ENCODE measurements at places on chromosomes 1 and 21.

DNA sequence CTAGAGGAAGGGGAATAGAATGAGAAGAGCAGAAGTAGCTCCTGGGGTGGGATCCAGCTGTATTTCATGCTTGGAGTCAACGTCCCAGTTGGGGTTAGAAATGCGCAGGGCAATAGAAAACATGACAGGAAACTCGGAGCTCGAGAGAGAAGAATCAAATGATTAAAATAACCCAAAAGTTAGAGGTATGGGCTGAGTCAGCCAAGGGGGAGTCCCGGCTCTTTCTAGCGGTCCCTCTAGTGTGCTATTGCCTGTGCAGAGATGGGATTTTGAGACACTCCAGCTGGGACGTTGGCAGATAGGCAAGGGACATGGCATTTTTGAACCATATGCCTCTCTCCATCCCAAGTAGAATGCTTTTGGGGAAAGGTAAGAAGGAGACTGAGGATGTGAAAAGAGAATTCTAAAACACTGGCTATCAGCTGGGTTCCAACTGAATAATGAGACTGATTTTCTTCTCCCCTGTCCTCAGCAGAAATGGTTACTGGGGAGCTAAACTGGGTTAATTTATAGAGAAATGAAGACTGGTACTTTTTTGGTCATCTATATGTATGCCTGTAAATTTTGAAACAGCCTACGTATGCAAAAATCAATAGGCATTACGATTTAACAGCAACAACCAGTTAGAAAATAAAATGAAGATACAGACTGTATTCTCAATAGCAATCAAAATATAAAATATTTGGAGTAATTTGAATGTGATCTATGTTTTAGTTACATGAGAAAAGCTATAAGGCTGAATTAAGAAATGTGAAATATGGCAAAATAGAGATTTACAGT lies 7.0 kb upstream of the VPS26C start:
- DNase-seq, result no peak

GRCh38 chr21:24023936-24024335 lies 1583.3 kb downstream of the MRPL39 start:
- no peak for DNase-seq

DNA sequence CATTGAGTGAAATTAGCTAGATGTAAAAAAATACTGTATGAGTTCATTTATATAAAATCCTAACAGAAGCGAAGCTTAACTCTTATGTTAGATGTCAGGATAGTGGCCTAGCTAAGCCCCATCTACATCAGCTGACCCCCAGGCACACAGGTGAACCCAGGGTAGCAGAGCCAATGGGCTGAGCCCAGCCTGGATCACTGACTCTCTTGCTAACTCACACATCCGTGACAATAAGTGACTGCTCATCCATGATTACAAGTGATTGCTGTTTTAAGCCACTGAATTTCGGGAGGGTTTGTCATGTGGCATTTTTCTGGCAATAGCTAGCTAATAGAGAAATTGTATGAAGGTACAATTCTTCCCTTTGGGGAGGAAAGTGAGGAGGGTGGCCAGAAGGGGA lies 55.2 kb upstream of the COG2 start:
- DNase-seq, result no peak

- no peak for DNase-seq
These were observed 39.3 kb downstream of the POFUT2 start for GRCh38 chr21:45248301-45248892.

DNA sequence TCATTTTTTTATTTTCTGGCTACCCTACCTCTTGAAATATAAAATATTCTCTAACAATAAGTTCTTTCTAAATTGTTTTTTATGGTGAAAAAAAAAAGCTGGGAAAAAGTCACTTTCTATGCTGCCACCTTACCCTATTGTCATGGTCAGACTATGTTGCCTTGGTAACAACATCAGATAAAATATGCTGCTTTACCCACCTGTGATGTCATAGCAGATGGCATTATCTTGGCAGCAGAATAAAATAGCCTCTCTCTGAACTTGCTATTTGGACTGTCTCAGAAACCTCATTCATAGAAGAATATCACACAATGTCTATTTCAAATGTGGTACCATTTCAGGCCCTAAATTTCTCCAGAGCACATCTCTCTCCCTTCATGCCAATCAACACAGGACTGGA lies 69.6 kb upstream of the SGIP1 start:
- DNase-seq, result no peak

DNA sequence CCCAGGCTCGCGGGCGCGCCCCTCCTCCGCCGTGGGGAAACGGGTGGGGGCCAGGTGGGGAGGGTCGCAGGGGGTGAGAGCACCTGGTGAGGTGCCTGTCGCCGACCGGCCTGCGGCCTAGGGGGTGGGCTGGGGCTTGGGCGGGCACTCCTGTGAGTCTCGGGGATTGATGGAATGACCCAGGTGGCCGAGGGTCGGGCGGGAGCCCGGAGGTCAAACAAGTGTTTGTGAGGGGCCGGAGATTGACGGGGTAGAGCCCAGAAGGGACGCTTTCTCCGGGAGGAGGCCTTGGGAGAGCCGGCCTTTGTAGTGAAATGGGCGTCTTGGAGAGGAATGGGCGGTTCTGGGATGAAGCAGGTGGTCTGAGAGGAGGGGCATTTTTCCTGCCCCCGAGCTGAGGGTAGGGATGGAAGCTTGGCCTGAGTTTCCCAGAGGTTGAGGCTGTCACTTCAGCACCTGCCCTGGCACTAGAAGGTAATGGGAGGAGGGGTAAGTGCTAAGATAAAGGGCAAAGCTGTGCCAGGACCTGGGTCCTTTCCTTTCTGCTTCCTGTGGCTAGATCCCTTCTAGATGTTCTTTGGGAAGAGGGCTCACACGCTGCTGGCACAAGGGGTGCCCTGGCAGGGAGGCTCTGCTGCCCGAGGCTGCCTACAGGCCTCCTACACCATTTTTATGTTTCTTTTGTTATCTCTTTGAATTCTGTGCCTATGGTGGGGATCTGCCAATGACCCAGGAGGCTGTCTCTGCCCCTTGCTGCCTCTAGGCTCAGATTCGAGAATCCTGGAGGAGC lies 56.1 kb downstream of the NDUFS5 start:
- DNase-seq, result no peak

- DNase-seq, result no peak
These were observed 5.9 kb upstream of the GRIK3 start for GRCh38 chr1:37040261-37040660.

GRCh38 chr1:159965263-159965662 lies 11.2 kb upstream of the SLAMF9 start:
- DNase-seq, result no peak

GRCh38 chr1:6454856-6455751 lies 10.9 kb downstream of the TNFRSF25 start:
- DNase-seq, result no peak

- DNase-seq, result no peak
These were observed 167.5 kb downstream of the ZNF281 start for GRCh38 chr1:200242110-200243041.

DNA sequence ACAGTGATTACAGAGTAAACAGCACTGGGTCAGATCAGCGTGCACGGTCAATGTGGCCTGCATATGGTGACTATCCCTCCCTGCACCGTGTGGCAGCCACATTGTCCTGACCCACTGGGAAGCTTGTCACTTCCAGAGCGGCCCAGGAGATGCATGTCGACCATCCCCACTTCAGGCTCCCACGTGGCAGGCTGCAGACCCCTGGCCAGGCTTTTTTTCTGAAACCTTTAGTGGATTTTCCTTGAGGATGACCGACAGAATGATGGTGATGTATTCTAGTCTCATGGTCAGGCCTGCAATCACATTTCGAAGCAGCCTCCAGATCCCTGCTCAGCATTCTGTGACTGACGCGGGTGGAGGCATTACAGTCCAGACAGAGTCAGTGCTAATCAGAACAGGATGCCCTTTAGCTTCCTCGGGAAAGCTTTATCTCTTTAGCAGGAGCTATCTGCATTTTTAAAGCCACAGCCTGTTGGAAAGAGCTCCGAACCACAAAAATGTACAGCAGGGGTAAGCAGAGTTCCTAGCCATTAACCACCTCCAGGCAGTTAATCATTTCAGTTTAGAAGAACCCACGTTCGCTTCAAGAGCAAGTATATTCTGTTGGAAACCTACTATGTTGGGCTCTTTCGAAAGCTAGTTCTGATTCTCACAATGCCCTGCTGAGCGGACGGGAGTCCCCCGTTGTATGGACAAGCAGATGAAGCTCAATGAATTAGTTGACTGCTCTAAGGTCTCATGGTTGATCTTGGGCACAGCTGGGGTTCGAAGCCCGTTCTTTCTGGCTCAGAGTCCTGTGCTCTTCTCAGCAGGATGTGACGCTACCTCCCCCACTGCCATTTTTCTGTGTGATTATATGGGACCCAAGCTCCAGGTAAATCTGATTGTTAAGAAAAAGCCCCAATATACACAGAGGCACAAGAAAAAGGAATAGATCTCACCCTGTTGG lies 56.5 kb downstream of the IRF2BP2 start:
- DNase-seq, result no peak

DNA sequence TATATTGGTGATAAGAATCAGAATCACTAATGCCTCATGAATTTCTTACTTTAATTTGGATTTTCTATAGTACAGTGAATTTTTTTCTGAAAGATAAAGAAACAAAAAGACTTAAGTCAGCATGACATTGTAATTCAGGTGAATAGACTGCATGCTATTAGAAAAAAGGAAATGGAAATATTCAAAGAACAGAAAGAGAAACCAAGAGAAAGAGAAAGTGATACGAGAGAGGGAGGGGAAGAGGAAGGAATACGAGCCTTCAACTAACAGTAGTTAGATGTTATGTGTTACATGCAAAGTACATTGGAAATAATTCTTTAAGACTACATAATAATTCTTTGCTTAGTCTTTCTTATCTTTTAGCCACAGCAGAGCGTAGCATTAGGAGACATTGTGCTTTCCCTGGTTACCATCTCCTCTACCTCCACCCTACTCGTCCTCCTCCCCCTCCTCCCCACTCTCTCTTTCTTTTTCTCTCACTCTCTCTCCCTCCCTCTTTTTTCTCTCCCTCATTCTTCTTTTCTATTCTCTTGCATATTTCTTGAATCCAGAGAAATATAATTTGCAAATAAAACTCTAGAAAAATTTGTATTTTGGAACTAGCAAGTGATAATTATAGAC lies 46.4 kb upstream of the ADGRL4 start:
- no peak for DNase-seq

GRCh38 chr1:67052741-67053534 lies 1.0 kb downstream of the SLC35D1 start:
- DNase-seq, result no peak

GRCh38 chr1:224298346-224299330 lies 31.3 kb downstream of the NVL start:
- no peak for DNase-seq

DNA sequence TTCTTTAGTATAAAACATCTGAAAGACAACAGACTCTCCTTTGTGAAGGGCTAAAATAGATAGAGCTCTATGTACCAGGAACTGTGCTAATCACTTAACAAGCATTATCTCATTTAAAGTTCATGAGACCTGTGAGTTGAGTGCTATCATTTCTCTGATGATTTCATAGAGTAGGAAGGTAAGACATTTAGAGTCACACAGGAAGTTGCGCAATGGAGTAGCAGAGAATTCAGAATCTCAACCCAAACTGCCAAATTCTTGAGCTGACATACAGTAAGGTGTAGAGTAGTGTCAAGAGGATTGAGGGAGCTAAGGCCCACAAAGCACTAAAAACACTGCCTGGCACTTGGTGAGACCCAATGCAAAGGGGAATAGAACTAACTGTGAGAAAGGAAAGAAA lies 384.3 kb downstream of the NTNG1 start:
- DNase-seq, result no peak

- peak; percentile 43 for DNase-seq
These were observed 995 bp upstream of the KIF26B start for GRCh38 chr1:245153552-245154428.

DNA sequence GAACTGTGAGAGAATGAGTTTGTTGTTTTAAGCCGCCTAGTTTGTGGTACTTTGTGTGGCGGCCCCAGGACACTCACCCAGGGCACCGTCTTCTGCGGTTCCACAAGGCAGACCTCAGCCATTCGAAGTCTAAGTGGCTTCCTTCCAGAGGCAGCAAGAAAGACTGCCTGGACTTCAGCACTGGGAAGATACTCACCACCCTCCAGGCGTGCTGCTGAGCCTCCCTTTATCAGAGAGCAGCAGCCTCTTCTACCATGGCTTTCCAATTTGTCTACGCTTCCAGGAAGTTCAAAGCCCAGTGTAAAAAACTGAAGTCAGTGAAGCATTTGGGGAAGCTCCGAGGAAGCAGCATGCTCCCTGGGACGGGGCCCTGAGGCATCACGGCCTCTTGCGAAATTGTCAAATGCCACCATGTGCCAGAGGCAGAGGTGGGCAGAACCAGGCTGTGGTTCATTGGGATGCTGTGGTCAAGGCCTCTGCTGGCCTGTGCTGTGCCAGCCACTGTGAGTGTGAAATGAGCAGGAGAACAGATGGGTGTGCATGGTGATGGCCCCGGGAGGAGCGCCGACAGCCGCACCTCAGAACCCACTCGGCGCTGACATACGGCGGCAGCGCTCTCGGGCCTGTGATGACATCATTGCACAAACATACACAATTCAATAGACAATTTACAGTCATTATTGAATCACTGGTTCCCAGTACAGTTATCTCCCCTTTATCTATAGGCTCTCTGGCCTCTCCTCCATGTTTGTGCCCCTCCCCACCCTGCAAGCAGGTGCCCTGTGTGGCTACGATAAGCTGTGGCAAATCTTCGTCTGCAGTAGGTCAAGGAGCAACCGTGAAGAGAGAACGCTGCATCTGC lies 110.4 kb downstream of the PDE9A start:
- no peak for DNase-seq

GRCh38 chr1:202713110-202713509 lies 2.9 kb upstream of the SYT2 start:
- no peak for DNase-seq

Measured in D721Med (cell line).